ENCODE measurements at places on chromosomes 2 and 18.

GRCh38 chr2:96760986-96761832 is 507 bp downstream of the CNNM4 start:
- DNase-seq = no peak

- no peak for DNase-seq
These were observed 78.7 kb upstream of the RGPD5 start for GRCh38 chr2:109715313-109715805.

GRCh38 chr18:23495723-23496440 is 7.4 kb upstream of the RMC1 start:
- DNase-seq = no peak

DNA sequence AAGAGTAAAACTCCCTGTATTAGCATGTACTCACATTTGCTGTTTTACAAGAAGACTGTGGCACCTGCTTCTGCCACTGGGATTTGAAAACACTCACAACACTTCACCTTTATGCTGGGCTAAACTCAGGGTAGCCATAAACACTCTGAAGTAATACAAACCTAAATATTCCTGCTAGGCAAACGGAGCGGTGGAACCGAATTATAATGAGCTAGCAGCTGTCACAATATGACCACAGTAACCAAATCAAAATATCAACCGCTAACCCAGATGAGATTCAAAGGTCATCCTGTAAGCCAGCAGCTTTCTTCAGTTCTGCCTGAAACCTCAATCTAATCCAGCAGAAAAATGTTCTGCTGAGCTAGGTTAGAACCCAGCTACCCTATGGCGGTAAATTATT is 132.1 kb downstream of the TCF4 start:
- no peak for DNase-seq

Data from CD4-positive, alpha-beta T cell treated with Interleukin-15 for 4 hours (primary cell).